ENCODE measurements at places on chromosomes 1 and 21.
A peak's percentile ranks its signal among the peaks of the same experiment; 100 is the strongest.

- no peak for DNase-seq
Observed at GRCh38 chr1:163874070-163874469, 552.3 kb downstream of the NUF2 start.

DNA sequence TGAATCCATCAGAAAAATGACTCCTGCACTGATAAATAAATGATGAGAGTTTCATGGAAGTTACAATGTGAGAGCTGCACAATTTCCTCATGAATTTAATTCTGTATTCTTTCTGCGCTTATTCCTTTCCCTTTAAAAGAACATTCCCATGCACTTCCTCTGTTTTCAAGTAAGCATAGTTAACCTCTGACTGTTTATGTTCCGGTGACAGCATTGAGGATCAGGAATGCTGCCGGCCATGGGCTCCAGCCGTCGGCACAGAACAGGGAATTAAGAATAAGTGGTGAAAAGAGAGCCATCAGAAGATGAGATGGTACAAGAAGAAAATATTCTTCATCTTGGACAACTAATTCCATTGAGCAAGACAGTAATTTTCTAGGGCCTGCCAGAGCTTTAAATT is 65.3 kb downstream of the SUSD4 start:
- no peak for DNase-seq

DNA sequence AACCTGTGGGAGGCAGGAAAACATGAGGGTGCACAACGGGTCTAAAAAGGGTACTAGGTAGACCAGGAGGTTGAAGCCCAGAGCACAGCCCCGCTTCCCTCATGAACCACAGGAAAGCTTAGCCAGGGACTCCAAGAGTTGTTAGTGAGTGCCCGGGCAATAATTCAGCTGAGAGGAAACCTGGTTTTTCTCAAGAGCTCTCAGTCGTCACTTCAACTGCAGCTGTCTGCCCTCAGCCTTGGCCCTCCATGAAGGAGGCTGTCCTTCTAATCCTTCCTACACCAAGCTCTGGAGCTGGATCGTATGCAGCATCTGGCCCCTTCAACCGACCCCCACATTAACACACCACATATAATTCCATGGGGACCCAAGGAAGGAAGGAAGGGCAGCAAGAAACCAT is 77.0 kb upstream of the BACE2 start:
- DNase-seq: no peak

DNA sequence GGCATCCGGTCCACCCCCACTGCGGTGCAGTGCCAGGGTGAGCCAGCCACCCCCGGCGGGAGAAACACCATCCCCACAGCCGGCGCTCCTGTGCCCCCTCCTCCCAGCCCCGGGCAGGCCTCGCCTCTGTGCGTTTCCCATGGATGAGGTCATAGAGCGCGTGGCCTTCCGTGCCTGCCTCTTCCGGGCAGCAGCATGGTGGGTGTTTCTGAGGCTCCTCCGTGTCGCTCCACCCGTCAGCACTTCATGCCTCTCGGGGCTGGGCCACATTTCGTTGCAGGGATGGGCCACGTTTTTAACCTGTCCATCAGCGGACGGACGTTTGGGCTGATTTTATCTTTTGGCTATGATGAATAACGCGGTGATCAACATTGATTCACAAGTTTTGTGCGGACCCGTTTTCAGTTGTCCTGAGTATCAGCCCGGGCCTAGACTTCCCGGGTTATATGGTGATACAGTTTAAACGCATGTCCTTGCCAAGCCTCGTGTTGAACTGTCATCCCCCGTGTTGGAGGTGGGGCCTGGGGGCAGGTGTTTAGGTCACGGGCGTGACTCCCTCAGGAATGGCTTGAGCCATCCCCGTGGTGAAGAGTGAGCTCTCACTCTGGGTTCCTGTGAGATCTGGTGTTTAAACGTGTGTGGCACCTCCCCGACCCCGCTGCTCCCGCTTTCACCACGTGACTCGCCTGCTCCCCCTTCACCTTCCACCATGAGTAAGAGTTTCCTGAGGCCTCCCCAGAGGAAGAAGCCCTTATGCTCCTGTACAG is 64.8 kb downstream of the SLX9 start:
- DNase-seq: no peak

- DNase-seq: no peak
Observed at GRCh38 chr1:203090421-203091198, 4.8 kb upstream of the MYOG start.

DNA sequence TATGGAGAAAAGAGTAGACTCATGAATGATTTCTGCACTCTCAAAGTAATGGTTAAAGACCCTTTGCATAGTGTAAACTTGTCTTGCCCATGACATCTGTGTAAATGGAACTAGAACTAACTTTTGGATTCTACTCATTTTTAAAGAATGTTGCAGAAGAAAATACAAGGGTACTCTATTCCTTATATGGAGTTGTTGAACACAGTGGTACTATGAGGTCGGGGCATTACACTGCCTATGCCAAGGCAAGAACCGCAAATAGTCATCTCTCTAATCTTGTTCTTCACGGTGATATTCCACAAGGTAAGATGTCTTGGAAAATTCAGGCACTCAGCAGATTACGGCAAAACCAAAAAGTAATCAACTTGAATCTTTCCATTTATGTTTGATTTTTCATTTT is 19.8 kb downstream of the CCT8 start:
- peak; percentile 18 for DNase-seq

DNA sequence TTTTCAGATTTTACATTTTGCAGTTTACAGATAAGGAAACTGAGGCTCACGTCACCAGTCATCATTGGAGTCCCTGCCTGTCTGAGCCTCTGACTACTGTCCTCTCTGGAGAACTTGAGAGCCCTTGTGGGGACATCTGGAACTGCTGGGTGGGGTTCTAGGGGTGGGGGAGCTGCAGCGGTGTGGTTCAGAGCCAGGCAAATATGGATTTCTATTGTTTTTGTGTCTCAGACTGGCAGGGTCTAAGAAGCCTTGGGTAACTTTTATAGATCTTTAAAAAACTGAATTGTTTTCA is 46.9 kb downstream of the IER5 start:
- DNase-seq: no peak

GRCh38 chr1:42173155-42173933 is 8.8 kb upstream of the GUCA2A start:
- no peak for DNase-seq

DNA sequence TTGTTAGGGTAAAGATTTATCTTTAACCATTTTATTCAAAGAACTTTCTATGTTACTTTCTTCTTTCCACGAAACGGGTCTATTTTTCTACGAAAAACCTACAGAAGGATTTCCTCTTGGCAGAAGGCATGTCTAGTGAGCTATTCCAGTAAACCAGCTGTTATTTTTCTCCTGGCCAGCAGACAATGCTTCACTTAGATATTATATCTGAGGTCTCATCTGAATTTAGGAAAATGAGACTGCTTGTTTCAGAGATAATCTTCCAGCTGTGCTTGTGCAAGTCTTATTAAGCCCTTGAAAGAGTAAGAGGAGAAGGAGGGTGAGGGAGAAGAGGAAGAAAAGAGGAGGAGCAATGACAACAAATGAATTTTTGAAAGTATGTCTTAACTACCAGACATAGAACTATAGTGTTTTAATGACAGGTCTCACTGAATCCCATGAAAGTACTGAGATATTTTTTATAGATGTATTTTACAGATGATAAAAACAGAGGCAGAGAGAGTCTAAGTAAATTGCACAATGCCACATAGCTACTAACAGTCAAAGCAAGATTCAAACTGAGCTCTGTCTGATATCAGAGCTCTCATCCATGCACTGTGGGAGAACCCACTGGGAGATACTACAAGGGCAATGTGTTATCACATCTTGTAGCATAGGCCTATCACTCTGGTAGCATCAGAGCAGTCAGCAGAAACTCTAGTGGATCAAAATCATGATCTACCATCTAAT is 54.6 kb upstream of the SAMSN1 start:
- DNase-seq: no peak

DNA sequence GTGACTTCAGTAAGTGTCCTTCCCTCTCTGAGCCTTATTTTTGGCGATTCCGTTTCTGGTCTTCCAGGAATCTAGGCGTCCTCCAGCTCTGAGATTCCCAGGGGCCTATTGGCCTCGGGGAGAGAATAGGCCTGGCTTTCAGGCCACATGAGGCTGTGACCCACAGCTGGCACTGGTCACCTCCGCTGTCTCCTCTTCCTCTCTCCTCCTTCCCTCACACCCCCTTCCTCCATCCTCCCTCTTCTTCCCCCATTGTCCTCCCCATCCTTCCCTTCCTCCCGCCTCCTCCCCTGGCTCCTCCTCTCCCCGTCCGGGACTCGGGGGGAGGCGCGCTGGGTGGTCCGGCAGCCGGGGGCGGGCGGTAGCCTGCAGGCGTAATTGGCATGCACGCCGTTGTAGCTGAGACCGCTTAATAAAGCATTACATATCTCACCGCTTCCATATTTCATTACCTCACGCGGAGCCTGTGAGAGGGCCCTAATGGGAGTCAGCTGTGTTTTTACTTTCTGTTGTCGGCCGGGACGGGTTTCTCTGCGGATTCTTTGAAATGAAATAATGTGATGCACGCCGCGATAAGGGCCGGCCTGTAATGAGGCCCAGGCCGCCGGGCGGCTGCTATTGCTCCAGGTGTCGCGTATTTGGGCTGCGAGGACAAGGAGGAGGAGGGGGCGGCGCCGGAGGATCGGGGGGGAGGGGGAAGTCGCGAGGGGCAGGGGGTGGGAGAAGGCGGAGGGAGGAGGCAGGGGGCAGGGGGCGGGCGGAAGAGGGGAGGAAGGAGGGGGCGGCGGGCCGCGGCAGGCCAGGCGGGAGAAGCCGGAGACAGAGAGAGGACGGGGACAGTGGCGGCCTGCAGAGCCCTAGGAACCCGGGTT is 95.3 kb downstream of the FOXD2 start:
- DNase-seq: peak; percentile 29

DNA sequence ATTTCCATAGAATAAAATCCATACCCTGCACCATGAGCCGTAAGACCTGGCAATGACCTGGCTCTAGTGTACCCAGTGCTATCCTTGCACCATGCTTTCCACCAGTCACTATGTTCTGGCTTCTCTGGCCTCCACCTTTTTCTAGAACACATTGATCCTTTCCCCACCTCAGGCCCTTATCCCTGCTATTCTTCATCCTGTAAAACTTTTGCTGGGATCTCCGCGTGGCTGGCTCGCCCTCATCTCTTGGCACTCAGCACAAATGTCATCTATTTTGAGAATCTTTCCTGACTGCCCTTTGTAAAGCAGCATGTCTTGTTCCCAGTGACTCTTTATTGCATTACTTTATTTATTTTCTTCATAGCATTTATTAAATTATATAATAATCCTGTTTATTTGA is 169.8 kb upstream of the B3GALT2 start:
- DNase-seq: no peak

DNA sequence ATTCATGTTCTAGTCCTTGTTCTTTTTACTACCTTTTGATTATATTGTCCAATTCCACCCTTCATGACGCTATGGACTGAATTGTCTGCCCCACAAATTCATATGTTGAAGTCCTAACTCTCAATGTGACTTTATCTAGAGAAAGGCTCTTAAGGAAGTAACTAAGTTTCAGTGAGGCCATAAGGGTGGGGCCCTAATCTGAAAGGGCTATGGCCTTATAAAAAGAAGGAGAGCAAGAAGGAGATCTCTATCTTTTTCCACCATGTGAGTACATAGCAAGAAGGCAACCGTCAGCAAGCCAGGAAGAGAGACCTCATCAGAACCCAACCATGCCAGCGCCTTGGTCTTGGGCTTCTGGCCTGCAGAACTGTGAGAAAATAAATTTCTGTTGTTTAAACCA is 95.9 kb downstream of the HIVEP3 start:
- no peak for DNase-seq

GRCh38 chr1:108082001-108082400 is 117.0 kb upstream of the VAV3 start:
- DNase-seq: no peak

GRCh38 chr1:107782217-107782845 is 182.6 kb downstream of the VAV3 start:
- peak; percentile 18 for DNase-seq

- no peak for DNase-seq
Observed at GRCh38 chr1:111886741-111887140, 102.7 kb downstream of the KCND3 start.

DNA sequence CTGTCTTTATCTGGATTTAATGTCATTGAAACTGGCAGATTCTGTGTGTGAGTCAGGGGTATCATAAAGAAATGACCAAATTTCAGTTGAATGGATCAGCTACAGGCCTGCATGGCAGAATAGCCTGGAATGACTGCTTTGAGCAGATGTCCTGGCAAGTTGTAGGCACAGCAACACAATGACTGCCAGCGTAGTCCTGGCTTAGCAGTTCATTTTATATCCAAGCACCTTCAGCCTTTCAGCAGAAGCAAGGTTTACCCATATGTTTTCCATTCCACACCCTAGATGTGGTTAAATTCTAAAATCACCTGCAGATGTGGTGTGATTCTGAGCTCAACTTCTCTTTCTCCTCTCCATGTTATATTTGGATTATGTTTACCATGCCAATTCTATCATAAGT is 22.3 kb upstream of the PTGFR start:
- DNase-seq: no peak

DNA sequence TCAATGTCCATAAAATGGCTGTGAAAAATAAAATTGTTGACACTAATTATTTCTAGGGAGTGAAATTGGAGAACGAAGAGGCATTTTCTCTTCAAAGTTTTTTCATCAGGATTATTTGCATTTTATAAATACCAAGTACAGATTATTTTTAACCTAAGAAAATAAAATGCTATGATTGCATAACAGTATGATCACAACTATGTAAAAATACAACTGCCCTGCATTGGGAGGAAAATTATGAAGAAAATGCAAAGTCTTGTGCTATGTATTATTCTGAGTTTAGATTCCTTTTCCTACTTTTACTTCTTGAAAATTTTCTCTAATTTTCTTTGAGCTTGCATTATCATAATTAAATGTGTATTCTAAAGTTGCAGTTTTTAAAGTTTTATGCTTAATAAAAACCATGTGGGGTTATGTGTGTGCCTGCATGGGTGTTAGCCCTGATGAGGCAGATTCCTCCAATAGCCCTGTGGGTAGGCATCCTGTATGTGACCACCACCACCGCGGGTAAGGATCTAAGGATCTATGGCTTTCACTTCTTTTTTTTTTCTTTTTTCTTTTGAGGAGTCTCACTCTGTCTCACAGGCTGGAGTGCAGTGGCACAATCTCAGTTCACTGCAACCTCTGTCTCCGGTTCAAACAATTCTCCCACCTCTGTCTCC is 24.7 kb downstream of the STX6 start:
- no peak for DNase-seq

Data from AG04450 (cell line).